ENCODE measurements at places on chromosomes 7 and 10.

- no peak for DNase-seq
Measured at GRCh38 chr7:38068461-38068860, 109.6 kb upstream of the STARD3NL start.

- no peak for DNase-seq
Measured at GRCh38 chr10:129741978-129742741, 221.9 kb downstream of the EBF3 start.

DNA sequence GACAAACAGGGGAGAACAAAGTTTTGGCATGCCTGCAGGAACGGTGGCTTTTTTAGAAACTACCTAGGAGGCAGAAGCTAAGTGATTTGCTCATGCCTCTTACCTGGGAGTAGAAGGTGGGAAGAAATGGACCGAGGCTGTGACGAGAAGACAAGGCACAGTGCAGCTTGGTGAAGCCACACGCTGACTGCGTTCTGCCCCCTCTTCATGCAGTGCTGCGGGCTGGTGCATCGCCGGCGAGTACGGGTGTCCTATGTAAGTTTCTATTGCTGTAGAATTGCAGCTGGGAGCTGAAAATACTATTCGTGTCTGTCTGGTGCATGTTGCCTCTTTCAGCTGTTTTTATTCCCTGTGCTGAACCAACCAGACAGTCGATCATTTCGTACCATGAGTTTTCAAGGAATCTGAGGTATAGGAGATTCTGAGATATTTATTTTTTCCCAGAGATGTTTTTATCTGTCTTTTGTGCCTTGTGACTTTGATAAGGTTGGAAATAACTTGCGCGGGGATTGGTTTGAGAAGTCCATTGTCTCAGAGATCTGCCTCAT is 120.9 kb downstream of the CACNB2 start:
- DNase-seq, result no peak

GRCh38 chr7:28448708-28449107 is 36.4 kb downstream of the CREB5 start:
- no peak for DNase-seq

All from CD4-positive, alpha-beta T cell treated with Interleukin-12 subunit alpha and Interleukin-12 subunit beta, for 1 hour (primary cell).